ENCODE measurements at places on chromosomes 1 and 21.

- DNase-seq = peak; percentile 67
Observed at GRCh38 chr1:200780545-200781369, 42.1 kb downstream of the CAMSAP2 start.

- peak; percentile 20 for DNase-seq
Observed at GRCh38 chr1:24914226-24915069, 15.6 kb downstream of the RUNX3 start.

- DNase-seq = no peak
Observed at GRCh38 chr21:44708866-44709425, 2.4 kb downstream of the TSPEAR start.

GRCh38 chr1:171715813-171716251 lies 26.0 kb downstream of the VAMP4 start:
- DNase-seq = peak; percentile 43

DNA sequence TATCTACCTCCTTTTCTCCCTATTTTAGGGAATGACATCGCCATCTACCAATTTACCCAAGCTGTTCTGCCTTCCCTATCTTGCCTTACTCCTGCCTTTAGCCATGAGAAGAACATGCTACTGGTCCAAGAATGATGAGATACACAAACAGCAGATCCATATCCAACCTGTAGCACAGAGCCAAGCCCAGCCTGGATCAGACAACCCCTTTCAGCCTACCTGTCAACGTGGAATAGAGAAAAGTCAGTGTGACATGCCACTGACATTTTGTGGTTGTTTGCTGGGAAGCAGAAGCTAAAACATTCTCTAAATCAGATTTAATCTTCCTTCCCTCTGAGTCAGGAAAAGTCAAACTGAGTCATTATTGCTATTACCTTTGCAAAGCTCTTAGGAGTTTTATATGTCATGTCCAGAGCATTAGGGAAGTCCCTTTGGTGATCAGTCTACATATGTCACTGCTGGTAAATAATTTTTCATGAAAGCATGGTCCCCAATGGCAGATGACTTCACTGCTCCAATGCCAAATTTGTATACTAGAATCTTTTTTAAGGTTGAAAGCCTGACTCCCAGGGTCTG lies 143.1 kb downstream of the TPR start:
- DNase-seq = no peak

- DNase-seq = no peak
Observed at GRCh38 chr1:174939775-174940545, 59.8 kb upstream of the CACYBP start.

DNA sequence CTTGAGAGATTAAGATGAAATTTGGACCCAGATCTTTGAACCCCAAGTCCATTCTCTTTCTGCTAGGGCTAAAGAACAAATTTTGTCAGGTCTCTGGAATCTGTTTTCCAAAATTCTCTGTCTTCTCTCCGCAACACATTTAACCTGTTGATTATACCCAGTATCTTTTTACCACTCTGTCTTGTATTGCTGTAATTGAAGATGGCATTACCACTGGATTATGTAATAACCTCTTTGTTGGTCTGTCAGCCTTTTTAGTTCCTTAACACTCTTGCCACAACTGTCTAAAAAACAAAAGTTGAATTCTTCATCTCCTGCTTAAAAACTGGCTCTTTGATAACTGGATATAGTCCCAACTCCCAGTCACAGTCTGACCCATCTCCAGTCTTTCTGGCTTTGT lies 3.0 kb downstream of the SRP9 start:
- no peak for DNase-seq

GRCh38 chr1:1628754-1629429 lies 3.1 kb upstream of the MMP23B start:
- no peak for DNase-seq

DNA sequence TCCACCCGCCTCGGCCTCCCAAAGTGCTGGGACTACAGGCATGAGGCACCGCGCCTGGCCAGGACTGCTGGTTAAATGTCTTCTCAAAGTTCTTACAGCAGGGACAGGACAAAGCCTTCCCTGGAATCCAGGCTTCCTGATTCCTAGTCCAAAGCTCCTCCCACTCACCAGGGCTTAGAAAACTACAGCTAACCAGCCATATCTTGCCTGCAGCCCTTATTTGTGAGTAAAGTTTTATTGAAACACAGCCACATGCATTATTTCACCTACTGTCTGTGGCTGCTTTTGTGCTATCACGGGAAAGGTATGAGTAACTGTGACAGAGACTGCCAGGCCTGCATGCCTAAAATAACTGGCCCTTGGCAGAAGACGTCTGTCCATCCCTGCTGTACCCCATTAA lies 24.4 kb downstream of the TMCO4 start:
- no peak for DNase-seq

DNA sequence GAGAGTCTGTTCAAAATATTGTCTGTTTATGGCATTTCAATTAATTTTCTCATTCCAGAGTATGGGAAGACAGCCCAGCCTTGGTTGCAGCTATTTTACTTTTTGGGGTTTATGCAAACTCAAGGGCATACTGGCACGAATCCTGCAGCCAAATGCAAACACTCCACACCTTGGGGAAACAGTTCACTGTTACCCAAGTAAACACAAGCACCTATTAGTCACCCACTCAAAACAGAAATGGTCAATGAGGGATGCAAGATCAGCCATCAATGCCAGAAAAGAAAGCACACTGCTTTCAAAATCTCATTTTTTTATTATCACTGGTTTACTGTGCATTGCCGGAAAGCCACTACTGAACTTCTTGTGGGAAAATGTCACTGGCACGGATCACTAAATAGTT lies 170.6 kb downstream of the RUNX1 start:
- DNase-seq = no peak

GRCh38 chr1:28126783-28127490 lies 38.5 kb upstream of the EYA3 start:
- DNase-seq = no peak

DNA sequence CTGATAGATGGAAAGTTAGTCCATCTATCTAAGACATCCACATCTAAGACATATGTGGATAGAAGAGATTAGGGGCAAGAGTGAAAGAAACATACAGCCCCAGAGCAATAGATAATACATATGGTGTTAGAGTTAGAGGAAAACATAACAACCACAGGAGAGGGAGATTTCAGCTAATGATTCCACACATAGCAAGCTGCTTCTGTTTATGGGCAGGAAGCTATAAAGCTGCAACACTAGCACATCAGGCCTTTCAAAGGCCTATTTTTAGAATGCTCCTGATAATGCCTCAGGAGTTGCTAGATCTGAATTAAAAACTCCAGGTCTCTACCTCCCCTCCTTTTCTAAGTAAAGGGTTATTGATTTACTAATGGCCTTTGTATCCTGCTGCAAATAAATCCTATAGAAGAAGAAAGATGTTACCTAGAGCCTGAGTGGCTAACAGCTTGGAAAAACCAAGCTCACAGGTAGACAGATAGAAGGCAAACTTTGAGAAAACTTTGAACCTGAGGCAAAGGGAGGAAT lies 36.1 kb downstream of the BRINP2 start:
- peak; percentile 81 for DNase-seq

GRCh38 chr21:40638466-40639251 lies 208.3 kb downstream of the DSCAM start:
- DNase-seq = no peak

DNA sequence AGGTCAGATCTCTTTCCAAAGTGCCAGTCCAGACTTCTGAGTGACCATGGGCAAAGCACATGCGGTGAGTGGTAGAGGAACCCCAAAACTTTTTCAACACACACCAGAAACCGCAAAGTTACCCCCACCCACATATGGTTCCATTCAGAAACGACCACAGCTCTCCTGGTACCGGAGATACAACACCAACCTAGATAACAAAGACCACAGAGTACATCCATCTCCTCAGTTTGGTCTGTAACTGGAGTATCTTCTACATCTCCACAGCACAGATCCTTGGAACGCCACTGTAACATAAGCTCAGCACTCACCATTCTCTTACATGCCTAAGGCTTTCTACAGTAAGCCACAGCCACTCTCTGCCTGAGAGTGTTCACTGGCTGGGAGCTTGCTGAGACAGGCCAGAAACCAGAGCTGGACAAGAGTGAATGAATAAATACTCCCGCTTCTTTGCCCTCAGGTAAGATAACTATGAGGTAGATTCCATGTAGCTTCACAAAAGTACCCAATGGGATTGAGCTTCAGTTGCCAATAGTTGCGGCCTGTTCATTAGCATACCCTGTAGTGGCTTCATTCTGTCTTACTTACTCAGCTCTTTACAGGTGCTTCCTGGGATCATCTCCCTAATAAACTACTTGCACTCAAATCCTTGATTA lies 81.8 kb downstream of the SMYD3 start:
- DNase-seq = no peak

GRCh38 chr1:77271852-77272580 lies 9.8 kb upstream of the AK5 start:
- DNase-seq = peak; percentile 34

DNA sequence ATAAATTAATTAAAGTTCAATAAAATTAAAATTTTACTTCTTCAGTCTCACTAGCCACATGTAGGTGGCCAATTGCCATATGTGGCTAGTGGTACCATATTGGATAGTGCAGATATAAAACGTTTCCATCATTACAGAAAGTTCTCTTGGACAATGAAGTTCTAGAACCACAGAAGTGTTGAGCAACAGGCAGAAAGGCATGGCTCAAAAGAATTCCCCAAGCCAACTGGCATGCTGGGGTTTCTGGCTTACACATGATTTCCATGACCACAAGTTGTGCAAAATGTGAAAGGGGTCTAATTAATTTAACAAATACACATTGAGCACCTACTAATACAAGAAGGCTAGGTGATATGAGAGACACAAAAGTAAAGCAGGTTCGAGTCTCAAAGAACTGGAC lies 72.2 kb upstream of the CDC42BPA start:
- DNase-seq = no peak

DNA sequence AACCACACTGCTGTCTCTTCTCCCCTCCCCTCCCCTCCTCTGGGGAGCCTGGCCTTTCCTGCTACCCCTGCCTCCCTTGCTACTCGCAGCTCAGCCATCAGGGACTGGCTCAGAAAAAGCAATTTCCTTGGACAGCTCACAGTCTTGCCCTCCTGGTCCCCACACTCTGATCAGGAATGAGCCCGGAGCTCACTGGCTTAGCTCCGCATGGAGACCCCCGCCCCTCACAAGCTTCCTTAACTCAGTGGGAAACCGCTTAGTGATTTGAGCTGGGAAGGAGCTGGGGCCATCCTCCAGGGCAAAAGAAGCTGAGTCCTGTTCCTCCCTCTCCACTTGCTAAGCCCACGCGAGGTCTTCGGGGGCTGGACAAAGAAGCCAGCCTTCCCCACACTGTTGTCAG lies 70.3 kb upstream of the ACTL8 start:
- DNase-seq = no peak

DNA sequence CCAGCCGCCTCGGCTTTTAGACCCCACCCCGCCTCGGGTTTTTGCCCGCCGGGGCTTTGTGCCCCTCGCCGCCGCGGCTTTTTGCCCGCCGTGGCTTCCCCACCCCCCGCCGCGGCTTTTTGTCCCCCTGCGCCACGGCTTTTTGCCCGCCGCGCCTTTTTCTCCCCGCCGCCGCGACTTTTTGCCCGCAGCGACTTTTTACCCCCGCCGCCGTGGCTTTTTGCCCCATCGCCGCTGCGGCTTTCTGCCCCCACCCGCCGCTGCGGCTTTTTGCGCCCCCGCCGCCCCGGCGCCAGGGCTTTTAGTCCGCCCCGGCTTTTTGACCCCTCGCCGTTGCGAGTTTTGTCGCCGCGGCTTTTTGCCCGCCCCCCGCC lies 474.4 kb downstream of the FAM72C start:
- no peak for DNase-seq

DNA sequence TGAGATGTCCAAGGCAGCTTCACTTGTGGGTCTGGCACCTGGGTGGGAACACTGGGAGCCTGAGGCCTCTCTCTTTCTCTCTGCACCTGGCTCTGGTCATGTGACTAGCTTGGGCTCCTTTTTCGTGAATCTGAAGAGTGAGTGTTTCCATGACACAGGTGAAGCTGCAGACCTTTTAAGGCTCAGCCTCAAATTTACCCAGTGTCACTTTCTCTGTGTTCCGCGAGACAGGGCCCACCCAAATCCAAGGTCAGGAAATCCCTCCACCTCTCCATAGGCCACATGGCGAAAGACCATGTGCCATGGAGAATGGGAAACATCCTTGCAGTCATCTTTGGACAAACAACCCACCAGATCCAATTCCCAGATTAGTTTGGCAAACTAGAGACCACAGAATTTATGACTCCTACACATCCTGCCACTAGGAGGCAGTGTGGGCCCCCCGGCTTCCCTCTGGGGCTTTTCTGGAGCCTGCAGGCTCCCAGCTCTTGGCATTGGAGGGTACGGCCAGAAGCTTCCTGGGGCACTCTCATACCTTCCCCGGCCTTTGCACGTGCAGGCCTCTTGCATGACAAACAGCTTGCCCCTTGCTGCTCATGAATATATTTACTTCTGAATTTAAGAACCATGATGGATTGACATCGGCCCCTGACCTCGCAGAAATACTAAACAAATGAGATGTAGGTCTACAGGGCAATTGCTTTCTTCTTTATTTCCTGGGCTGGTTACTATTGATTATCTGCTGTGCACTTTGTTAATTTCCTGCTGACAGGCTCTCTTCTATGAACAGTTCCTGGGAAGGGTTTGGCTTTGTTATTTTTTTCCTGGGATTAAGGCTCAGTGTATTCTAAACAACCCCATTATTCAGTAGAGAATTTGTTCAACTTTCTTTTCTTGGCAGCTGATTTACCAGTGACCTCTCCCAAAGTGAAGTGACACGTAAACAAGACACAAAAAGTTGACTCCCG lies 180.7 kb downstream of the KAZN start:
- DNase-seq = peak; percentile 4

- peak; percentile 76 for DNase-seq
Observed at GRCh38 chr1:39272027-39272797, 67.7 kb downstream of the MACF1 start.

DNA sequence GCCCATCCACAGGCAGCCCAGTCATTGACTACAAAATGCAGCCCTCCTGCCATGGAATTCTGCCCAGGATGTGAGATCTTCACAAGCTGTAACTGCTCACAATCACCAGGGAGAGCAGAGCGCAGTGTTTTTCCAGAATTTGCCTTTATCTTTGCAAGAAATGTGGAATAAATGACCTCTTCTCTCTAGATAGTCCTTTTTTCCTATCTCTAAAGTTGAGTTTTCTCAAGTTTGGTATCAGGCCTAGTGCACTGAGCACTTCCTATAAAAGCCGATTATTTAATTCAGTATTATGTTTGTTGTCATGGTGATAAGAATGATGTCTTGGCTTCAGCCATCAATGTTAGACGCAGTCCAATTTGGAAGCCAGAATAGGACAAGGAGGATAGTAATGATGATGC lies 246.9 kb upstream of the IRF2BP2 start:
- DNase-seq = no peak

GRCh38 chr21:39874206-39874605 lies 7.0 kb downstream of the PCP4 start:
- DNase-seq = no peak

- DNase-seq = no peak
Observed at GRCh38 chr21:30719401-30719800, 824 bp upstream of the KRTAP21-3 start.

Measured in fibroblast of villous mesenchyme (primary cell).